ENCODE measurements at places on chromosomes 2 and 18. TPM values are rescaled to one million over a fixed set of nuclear protein-coding genes. Genes with fewer than 3 reads are reported as not detected.

TXNDC2 gene
- total RNA-seq, result not detected

PSTPIP2 gene
- total RNA-seq, result 11.1 TPM

GRCh38 chr2:33436083-33436482 is 40.4 kb upstream of the RASGRP3 start:
- no peak overlapping the region for H3K27ac ChIP-seq
- H3K36me3 ChIP-seq, result no peaks in the 10 kb centered on the region
- DNase-seq, result no peak
- no peaks in the 10 kb centered on the region for H3K27me3 ChIP-seq
- no peaks in the 10 kb centered on the region for H3K4me1 ChIP-seq

SERPINB12 gene
- not detected for total RNA-seq

CBLN2 gene
- not detected for total RNA-seq

DNA sequence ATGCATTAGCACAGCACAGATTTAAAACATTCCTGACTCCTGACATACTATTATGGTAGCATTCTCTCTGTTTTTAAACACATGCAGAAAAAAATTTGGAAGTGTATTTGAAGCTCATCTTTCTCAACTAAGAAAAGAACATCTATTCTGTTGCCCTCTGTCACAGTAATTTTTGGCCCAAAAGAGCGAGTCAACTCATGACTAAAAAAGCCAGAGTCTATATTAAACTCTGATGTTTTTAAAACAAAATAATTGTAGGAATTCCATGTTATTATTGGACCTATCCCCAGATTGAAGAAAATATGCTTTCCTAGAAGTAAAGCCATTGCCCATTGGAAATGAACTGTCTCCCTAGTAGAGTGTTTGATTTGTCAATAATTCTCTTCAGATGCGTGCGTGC is 96.7 kb downstream of the CRIM1 start:
- no peaks in the 10 kb centered on the region for H3K36me3 ChIP-seq
- H3K27me3 ChIP-seq, result no peaks in the 10 kb centered on the region
- no peak overlapping the region for H3K4me3 ChIP-seq
- no peak overlapping the region for H3K27ac ChIP-seq

GRCh38 chr2:56191617-56192016 is 7.8 kb downstream of the CCDC85A start:
- H3K4me1 ChIP-seq, result no peaks in the 10 kb centered on the region
- no peaks in the 10 kb centered on the region for H3K36me3 ChIP-seq

GRCh38 chr2:36633470-36634092 is 35.6 kb upstream of the FEZ2 start:
- no peak overlapping the region for H3K27ac ChIP-seq
- H3K4me3 ChIP-seq, result no peak overlapping the region
- H3K27me3 ChIP-seq, result no peaks in the 10 kb centered on the region
- no peaks in the 10 kb centered on the region for H3K36me3 ChIP-seq
- DNase-seq, result no peak
